ENCODE measurements at places on chromosomes 1 and 21.
A peak's percentile ranks its signal among the peaks of the same experiment; 100 is the strongest.

- no peak for DNase-seq
Observed at GRCh38 chr21:42317826-42318746, 2.9 kb upstream of the TFF3 start.

GRCh38 chr1:207097871-207098324, 6.1 kb upstream of the C4BPA start:
- DNase-seq = no peak

GRCh38 chr1:193221651-193222050, 35.2 kb upstream of the B3GALT2 start:
- no peak for DNase-seq

DNA sequence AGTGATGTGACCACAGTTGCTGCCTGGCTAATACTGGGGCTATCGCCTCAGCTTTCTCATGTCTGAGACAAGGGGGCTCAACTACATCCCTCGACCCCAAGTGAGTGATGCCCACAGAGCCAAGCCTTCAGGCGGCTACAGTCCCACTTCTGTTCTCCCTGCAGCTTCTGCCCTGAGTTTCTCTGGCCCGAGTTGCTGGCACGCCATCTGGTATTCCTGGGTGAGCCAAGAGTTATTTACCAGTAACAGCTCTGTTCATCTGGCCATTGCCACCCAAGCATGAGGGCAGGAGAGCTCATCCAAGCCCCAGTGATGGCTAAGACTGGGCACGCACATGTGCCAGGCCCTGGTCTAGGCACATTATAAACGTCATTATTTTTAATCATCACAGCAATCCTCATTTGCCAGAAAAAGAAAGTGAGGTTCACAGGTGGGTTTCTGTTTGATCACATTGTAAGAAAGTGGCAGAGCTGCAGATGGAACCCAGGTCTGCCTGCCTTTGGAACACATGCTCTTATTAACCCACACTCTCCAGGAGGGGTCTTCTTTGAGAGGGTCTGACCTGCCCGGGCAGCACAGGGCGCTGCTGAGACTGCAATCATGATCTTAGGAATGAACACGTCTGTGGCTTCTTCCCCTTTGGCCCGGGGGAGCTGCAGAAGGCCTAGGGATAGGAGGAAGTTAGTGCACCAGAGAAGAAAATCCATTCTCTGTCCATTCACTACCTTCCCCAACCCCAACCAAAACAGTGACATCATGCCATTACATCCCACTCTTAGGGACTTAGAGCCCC, 27.5 kb downstream of the KCND3 start:
- no peak for DNase-seq

DNA sequence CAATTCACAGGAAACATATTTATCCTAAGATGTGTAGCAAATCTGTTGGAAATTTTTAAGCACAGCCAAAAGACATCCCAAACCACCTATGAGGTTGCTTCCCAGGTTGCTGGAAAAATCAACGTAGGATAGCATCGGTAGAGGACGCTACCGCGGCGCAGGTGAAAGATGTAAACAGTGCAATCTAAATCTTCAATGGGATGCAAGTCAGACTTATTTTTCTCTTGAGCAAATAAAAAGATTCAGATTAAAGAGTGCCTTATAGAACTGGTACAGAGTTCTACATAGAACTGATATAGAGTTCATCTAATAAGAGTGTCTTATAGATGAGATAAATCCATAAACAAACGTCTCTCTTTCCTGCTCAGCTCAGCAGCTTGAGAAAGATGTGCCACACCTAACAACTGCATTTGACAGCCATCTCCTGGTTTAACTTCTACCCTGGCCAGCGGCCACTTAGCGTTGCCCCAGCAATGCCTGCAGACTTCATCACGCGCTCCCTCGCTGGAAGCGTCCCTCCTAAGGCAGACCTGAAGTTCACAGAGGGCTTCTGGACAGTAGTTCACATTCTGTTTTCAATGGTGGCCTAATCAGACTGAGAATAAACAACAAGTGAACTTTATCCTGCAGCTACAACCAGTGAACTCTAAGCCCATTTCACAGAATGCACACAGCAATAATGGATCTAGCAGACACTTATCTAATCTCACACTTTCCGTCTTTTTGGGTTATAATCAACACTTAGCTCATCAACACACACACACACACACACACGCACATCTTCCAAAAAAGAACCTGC, 164.5 kb downstream of the TOMM20 start:
- DNase-seq = no peak

DNA sequence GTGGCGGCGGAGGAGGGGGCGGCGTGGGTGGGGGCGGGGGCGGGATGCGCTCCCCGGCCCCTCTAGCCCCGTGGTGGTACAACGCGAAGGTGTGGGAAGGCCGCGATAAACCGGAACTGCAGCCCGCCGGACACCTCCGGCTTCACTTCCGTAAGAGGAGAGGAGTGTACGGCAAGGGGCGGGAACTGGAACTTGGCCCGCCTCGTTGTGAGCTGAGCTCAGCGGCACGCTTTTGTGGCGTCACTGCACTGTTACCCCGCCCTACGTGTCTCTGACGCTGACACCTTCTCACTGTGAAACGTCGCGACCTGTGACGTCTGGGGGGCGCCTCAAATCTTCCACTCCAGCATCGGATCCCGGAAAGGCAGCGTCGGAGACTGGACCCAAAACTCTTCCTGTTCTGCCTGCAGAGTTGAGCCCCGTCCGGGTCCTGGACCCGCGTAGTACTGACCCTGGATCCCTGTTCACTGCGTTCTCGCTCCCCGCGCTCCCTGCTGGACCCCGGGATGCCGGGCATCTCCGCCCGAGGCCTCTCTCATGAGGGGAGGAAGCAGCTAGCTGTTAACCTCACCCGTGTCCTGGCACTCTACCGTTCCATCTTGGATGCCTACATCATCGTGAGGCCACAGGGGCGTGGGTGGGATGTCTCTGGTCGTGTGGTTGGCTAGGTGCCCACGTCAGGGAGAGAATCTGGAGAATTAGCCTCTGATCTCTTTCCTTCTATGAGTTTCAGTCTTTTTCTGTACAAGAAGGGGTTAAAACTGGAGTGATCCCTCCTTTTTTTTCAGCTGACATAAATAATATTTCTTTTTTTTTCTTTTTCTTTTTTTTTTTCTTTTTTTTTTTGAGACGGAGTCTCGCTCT, at the start of gene ISG20L2:
Gene ISG20L2 (minus strand): TSS at position 168 of the 864 bp plus-strand sequence. CDS start 1,114 bp downstream, outside the sequence.
- peak; percentile 100 for DNase-seq

- DNase-seq = no peak
Observed at GRCh38 chr1:224647449-224647848, 31.3 kb downstream of the CNIH3 start.

DNA sequence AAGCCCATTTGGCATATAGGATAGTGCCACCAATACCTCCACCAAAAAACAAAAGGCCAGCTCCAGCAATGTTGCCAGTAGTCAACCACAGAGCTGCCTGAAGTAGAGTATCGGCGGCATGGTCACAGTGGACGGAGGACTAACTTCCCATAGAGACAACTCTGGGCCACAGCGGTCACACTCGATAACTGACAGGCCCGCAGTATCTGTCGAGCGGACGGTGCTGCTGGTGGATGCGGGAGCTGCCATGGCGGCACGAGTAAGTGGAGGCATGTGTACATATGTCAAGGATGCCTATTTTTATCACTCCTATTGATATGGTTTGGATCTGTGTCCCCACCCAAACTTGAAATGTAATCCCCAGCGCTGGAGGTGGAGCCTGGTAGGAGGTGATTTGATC, 4.1 kb downstream of the KRTAP12-1 start:
- no peak for DNase-seq
